ENCODE measurements at places on chromosomes 4 and X. TPM values are rescaled to one million over a fixed set of nuclear protein-coding genes. Genes with fewer than 3 reads are reported as not detected.

Gene GYPA
- total RNA-seq: not detected

Gene TRIM60
- not detected for total RNA-seq

Gene ETDB
- not detected for total RNA-seq

Gene MAGEA11
- not detected for total RNA-seq

Gene MAB21L2
- total RNA-seq: 0.67 TPM

Gene SAGE1
- not detected for total RNA-seq

Gene CHRDL1
- 0.67 TPM for total RNA-seq

Gene DGAT2L6
- not detected for total RNA-seq

Gene NPY2R
- total RNA-seq: under 0.01 TPM

Gene GLRB
- 4.2 TPM for total RNA-seq

Gene DUX4
- not detected for total RNA-seq

Gene EDA2R
- 3.2 TPM for total RNA-seq

Gene MND1
- total RNA-seq: 15.0 TPM

Gene NDNF
- total RNA-seq: 0.59 TPM

Gene ART3
- not detected for total RNA-seq

Gene ZCCHC4
- 10.4 TPM for total RNA-seq

Gene RAB9B
- total RNA-seq: under 0.01 TPM

Gene FABP2
- not detected for total RNA-seq

Gene GABRQ
- total RNA-seq: 0.15 TPM

Gene ALB
- 0.34 TPM for total RNA-seq

Gene NEXMIF
- not detected for total RNA-seq

Gene CWH43
- total RNA-seq: not detected

Gene BANK1
- total RNA-seq: 0.15 TPM

Gene CNGA1
- not detected for total RNA-seq

Gene GAB3
- total RNA-seq: 0.84 TPM

Gene GAGE2A
- total RNA-seq: not detected

Gene TMEM128
- 18.3 TPM for total RNA-seq

Gene IGFBP7
- total RNA-seq: 26.7 TPM

Gene PLXNB3
- total RNA-seq: 5.8 TPM

Gene KCNIP4
- not detected for total RNA-seq

Gene TMEM271
- not detected for total RNA-seq

Gene RHOXF2B
- total RNA-seq: not detected

Gene PAGE5
- total RNA-seq: not detected

Gene ADH1A
- not detected for total RNA-seq

Gene TREX2
- 0.84 TPM for total RNA-seq

Gene SPANXN3
- total RNA-seq: not detected

Gene EFHC2
- total RNA-seq: 1.5 TPM

Gene PLS3
- 69.7 TPM for total RNA-seq

Gene ASB12
- total RNA-seq: 0.17 TPM

Gene CLIC2
- total RNA-seq: not detected

Gene IL2RG
- total RNA-seq: not detected

Gene EVC2
- 7.0 TPM for total RNA-seq

Gene MAGEB17
- total RNA-seq: not detected

Gene HTR2C
- not detected for total RNA-seq
